ENCODE measurements at places on chromosomes 11 and 22. TPM values are rescaled to one million over a fixed set of nuclear protein-coding genes. Genes with fewer than 3 reads are reported as not detected.

The CCDC88B gene
- polyA plus RNA-seq, result 1.8 TPM

The ZDHHC13 gene
- 21.8 TPM for polyA plus RNA-seq

The UPK3A gene
- 0.15 TPM for polyA plus RNA-seq

DNA sequence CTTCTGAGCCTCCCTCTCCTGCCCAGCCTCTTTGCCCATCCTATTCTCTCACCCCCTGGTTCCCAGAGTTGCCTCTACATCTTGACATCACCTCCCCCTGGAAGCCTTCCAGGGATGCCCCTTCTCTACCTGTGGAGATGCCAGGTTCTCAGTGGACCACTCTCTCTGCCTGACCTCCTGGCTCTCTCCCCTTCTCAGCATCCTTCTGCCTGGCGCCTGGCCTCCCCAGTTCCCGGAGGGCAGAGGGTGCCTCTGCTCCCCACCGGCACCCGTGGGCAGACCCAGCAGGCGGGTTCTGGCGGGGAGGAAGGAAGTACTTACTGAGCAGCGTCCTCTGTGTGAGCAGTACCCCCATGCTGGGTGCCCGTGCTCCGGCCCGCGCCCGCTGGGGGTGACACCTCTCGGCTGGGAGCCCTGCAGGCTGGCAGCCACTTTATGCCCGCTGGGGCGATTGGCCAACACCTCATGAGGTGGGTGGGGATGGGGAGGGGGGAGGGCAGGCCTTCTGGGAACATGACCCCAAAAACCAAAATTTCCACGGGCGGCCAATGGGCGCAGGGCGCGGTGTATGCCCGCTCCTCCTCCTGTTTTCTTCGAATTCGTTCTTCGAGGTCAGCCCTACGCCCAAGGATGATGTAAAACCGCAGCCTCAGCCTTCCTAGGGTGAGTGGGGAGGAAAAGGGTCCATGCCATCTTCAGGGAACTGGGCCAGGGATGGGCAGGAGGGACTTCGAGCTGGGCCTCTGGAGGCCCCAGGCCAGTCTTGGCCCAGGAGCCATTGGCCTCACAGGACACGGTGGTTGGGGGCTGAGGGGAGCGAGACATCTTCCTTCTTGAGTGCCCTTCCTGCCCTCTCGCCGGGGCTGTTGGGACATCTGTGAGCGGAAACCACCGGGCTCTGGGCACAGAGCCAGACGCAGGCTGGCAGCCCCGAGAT, at the start of gene OSM:
Gene OSM, minus strand, starts transcription at position 407 of the 937 bp plus-strand sequence. Its CDS starts 52 bp downstream, at position 355.
- no peak for DNase-seq

GRCh38 chr22:39434721-39435120, 22.1 kb upstream of the MGAT3 start:
- no peak for DNase-seq

- DNase-seq, result no peak
Measured at GRCh38 chr11:92180226-92180625, 44.4 kb upstream of the FAT3 start.

DNA sequence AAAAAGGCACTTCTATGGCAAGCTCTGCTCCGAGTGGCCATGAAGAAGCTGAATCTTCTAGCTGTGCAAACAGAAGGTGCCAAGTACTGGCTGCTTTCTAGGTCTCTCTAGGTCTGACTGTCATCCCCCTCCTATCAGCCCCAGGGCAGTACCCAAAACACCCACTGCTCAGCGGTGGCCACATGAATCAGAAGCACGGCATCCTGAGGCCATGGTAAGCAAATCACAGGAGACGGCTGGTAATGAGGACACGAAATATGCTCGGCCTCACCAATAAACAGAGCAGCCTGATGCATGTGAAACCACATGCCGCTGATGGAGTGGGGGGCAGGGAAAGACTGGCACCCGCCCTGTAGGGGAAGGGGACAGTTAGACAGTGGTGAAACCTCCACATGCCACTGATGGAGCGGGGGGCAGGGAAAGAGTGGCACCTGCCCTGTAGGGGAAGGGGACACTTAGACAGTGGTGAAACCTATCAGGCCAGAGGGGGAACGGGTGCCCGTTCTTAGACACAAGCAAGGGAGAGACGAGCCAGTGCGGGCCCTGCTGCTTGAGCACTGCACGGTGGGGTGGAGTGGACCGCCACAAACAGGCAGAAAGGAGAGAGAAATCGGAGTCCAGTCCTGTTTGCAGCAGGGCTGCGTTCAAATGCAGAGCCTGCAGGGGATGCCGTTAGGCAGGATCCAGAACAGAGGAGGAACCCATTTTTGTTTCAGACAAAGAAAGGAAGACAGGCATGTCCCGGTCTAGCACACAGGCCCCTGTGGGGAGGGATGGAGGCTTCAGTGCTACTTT, 29.9 kb upstream of the MOB2 start:
- DNase-seq, result no peak

- no peak for DNase-seq
Measured at GRCh38 chr11:63619967-63620366, 5.7 kb upstream of the PLAAT3 start.

Data from right renal cortex interstitium (tissue), 3 donors.